ENCODE measurements at places on chromosomes 16 and 17.

DNA sequence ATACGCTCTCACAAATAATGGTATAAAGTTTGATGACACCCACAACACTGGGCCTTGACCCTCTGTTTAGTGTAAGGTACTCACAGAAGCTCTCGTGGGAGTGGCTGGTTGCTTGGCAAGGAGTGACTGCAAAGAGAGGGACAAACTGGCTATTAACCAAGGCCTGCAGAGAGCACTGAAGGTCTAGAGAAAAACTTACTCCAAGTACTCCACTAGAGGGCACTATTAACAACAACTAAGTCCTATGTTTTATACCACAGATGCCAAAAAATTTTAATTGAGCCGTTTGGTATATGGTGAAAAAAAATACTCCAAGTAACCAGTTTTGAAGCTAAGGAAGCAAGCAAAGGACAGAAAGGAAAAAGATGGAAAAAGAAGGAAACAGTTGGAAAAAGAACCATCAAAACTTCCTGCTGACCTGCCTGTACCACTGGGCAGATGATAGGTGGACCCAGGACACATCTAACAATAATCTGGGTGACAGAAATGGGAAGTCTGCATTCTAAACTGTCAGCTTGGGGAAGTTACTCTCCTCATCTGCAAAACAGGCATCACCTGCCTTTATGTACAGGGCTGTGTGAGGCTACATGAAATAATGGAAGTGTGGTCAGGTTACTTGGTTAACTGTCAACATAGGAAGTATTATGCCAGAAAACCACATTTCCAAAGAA lies 23.2 kb downstream of the DYNC1LI2 start:
- DNase-seq: no peak

GRCh38 chr17:61058066-61058465 lies 341.6 kb upstream of the TBX2 start:
- DNase-seq: no peak

DNA sequence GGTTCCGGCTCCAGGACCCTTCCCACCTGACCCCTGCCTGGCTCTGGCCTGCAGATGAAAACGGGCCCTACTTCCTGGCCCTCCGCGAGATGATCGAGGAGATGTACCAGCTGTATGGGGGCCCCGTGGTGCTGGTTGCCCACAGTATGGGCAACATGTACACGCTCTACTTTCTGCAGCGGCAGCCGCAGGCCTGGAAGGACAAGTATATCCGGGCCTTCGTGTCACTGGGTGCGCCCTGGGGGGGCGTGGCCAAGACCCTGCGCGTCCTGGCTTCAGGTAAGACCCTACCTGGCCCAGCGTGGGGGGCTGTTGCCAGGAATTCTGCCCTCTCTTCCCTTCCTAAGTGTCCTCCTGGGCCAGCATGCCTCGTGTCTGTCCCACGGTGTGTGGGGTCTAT lies 8.6 kb upstream of the SLC7A6 start:
- no peak for DNase-seq

GRCh38 chr16:67396159-67397035 lies 3.1 kb upstream of the TPPP3 start:
- no peak for DNase-seq

DNA sequence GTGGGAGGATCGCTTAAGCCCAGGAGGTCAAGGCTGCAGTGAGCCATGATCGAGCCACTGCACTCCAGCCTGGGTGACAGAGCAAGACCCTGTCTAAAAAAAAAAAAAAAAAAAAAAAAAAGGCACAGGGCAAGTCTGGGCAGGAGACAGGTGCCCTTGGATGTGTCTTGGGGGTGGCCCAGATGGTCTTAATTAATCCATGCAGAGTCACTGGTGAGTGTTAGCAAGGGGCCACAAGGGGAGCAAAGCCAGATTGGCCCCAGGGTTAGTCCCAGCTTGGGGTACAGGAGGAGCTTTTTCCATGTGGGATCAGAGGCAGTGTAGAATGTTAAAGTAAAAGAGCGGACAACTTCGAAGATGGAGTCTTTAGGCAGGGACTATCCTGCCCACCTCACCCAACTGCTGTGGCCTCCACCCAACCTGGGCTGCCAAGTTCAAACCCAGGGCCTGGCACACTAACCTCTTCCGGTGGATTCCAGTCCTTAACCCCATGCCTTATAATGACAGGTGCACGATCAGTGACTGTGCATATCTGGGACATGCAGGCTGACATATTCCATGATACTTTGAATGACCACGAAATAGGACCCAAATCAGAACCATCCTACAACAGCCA lies 32.2 kb upstream of the MFSD6L start:
- no peak for DNase-seq

- no peak for DNase-seq
These were observed 2.3 kb downstream of the VTN start for GRCh38 chr17:28367641-28368305.

DNA sequence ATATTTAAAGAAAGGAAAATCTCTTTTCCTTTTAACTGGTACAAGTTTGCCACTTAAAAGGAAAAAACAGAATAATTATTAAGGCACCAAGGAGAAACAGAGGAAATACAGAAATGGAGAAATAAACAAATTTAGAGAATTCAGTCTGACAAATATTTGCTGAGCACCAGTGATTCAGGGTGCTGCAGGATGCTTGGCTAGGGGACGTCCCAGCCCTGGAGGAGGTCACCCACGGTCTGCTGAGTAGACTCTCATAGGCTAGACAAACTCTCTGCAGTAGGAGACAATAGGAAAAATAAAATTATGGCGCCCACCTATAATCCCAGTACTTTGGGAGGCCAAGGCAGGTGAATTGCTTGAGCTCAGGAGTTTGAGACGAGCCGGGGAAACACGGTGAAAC lies 15.9 kb downstream of the C1QTNF1 start:
- no peak for DNase-seq

- peak; percentile 21 for DNase-seq
These were observed 109.8 kb downstream of the GOSR1 start for GRCh38 chr17:30586818-30587595.

- DNase-seq: no peak
These were observed 38.6 kb upstream of the TOB1 start for GRCh38 chr17:50904518-50905459.

DNA sequence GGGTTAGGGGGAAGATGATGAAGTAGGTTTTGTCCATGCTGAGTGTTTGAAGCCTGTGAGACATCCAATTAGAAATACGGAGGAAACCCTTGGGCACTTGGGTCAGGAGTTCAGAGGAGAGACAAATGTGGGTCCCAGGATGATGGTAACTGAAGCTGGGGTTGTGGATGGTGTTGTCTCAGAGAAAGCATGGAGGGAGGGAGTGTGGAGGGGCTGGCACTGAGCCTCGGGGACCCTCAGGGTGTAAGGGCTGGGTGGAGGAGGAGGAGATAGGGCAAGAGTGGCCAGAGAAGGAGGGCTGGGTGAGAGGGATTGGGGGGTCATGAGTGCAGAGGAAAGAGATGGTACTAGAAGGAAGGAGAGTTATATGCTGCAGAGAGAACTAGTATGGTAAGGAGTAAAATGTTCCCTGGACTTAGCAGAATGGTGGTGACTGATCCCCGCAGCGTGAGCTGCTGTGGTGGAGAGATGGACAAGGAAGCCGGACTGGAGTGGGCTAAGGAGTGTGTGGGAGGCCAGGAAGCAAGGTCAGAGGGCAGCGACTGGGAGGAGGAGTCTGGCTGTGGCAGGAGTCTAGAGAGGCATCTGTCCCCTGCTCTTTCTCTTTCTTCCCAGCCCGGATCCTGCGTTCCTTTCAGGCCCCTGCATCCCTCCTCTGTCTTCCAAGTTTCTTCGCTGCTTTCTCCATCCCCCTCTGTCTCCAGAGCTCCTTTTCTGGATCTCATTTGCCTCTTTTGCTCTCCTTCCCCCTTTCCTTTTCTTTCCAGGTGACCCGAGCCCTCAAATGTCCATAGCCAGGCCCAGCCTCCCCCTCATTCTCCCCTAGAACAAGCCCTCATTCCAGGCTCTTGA lies 3.9 kb upstream of the COL1A1 start:
- DNase-seq: no peak

DNA sequence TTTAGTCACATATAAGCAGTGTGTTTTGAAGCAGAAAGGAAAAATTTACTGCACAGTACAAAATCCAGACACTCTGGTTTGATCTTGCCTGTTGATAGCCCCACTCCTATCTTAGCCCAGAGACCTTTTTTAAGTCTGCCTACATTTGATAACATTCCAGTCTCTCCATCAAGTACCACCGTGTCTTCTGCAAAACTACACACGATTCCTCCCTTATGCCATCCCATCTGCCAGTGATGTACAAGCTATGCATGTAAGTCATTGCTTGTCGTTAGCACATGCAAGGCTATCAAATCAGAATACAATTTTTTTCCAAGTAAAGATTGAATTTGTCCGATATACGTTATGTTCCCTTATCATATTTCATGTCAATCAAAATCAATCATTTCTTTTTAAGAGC lies 14.9 kb downstream of the SHCBP1 start:
- no peak for DNase-seq
